Stimulated activated CD4-positive, alpha-beta T cell treated with anti-CD3 and anti-CD28 coated beads, Interleukin-15, amount 100 ng/mL, for 24 hours (primary cell): ENCODE measurements at places on chromosomes 3 and 15.
A peak's percentile ranks its signal among the peaks of the same experiment; 100 is the strongest.

DNA sequence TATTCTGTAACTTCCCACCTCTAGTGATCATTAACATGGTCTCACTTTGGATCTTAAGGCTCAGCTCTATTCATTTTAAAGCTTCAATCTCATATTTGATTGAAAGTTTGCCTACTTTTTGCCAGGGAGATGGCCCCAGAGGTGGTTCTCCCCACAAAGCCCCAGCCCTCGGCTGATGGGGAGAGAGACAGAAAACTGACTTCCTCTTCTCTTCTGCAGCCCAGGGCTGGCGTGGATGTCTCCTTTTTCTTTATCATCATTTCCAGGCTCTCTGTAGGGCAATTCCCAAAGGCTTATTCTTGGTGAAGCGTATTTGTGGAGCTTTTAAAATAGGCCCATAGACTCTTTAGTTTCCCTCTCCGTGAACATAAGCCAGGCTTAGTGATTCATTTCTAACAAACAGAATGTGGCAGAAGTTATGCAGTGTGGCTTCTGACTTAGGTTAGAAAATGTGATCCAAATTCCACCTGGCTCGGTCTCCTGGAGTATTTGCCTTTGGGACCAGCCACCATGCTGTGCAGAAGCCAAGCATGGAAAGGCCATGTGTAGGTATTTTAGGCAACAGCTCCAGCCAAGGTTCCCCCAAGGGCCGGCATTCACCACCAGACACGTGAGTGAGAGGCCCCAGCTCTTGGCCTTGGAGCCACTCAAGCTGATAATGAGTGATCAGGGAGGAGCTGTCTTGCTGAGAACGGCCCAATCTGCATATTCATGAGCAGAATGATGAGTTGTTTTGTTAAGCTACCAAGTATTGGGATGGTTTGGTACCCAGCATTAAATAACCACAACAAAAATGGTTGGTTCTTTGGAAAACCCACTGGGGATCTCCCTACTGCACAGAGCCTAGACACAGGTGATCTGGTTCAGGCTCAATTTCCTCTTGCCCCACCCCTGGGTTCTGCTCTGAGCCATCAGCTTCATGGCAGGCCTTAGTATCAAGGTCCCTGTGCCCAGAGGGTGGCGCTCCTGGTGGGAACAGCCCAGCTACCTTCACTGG is 353.2 kb upstream of the PROK2 start:
- DNase-seq = peak; percentile 68

GRCh38 chr15:89632563-89633430 is 22.5 kb downstream of the KIF7 start:
- no peak for DNase-seq

- no peak for DNase-seq
These were observed 303.8 kb upstream of the NECTIN3 start for GRCh38 chr3:110767838-110768237.

DNA sequence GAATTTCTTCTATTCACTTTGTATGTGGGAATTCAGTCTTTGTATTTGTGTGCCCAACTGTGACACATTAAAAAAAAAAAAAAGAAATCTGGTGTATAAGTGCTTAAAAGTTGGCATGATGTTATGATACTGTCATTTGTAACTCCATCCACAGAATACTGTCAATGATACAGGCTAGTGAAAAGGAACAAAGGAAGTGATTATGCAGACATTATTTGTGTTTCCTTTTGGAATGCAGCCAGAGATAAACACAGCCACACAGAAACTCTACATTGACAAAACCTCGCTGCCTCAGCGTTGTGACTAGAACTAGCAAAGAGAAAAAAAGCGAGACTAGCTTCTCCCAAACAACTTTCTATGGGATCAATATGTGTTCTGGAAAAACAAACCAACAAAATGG is 519.2 kb upstream of the AGTR1 start:
- no peak for DNase-seq

DNA sequence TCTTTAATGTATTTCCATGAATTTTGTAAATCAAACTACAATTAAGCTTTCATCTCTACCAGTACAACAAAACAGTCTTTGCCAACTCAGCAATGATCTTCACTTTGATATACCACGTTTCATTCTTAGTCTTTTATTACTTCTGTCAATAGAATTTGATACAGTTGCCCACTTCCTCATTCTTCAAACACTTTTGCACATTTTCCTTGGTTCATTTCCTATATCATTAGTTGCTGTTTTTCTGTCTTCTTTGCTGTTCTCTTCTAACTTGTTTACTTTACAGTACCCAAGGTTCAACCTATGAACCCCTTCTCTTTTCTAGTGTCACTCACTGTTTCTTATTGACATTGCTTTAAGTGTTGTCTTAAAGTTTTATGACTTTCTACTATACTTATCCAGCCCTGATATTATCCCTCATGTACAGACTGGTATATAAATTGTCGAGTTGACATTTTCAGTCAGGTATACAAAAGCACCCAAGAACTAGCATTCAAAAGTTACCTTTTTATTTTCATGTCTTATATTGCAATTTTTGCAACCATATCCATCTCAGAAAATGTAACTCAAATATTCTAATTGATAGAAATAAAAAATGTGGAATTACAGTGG is 903.1 kb downstream of the NSUN3 start:
- no peak for DNase-seq

GRCh38 chr15:33171202-33171601 is 23.3 kb downstream of the FMN1 start:
- no peak for DNase-seq

GRCh38 chr3:162217647-162218046 is 721.0 kb downstream of the OTOL1 start:
- DNase-seq = no peak

DNA sequence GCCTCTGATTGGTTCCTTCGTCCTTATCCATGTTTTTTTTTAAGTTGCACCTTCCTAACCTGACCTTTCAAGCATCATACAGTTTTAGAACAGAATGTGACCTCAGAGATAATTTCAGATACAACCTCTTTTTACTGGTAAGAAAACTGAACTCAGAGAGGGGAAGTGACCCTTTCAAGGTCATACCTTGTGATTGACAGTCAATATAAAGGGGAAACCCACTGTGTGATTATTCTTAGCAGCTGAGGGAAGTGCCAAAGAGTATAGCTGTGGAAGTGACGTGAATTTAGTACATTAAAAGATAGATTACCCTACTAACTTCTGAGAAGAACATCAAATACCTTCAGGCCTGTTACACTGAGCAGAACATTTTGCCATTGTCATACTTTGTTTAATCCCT is 319.4 kb downstream of the NEK10 start:
- DNase-seq = no peak

GRCh38 chr3:49029563-49029884 is 326 bp upstream of the IMPDH2 start:
- no peak for DNase-seq

DNA sequence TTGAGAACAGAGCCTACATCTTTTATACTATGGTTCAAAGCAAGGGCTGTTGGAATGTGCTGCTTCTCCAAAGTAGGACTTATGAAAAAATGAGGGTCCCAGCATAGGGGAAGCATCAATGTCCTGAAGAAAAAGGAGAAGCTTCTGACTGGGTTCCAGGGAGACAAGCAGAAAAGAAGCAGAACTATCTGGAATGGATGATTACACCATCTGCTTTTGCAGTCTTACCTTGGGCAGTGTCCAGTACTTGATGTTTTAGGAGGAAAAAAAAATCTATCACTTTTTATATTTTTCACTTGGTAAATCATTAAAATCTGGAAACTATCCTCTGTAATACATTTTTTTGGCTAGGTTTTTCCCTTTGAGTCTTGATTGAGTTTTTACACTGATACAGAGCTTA is 57.9 kb upstream of the DPH6 start:
- DNase-seq = no peak

GRCh38 chr3:101200461-101200860 is 119.9 kb downstream of the IMPG2 start:
- DNase-seq = no peak
